ENCODE measurements at places on chromosomes 1 and 21.

- DNase-seq, result no peak
Measured at GRCh38 chr1:12080156-12080555, 17.1 kb downstream of the TNFRSF8 start.

GRCh38 chr21:45407629-45408247, 2.8 kb downstream of the COL18A1 start:
- no peak for DNase-seq

- DNase-seq, result no peak
Measured at GRCh38 chr1:204858363-204858821, 12.3 kb upstream of the NFASC start.

DNA sequence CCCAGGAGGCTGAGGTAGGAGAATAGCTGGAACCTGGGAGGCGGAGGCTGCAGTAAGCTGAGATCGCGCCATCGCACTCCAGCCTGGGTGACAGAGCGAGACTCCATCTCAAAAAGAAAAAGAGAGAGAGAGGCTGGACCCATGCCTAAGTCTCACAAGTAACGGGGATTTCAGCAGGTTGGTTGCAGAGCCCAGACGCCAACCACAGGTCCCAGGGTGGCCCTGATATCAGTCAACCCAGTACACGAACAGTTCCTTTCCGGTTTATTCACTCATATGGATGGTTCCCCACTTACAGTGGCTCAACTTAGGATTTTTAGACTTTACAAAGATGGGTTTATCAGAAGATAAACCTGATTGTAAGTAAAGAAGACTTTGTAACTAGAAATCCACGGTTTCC, 40.9 kb downstream of the CLSTN1 start:
- no peak for DNase-seq

DNA sequence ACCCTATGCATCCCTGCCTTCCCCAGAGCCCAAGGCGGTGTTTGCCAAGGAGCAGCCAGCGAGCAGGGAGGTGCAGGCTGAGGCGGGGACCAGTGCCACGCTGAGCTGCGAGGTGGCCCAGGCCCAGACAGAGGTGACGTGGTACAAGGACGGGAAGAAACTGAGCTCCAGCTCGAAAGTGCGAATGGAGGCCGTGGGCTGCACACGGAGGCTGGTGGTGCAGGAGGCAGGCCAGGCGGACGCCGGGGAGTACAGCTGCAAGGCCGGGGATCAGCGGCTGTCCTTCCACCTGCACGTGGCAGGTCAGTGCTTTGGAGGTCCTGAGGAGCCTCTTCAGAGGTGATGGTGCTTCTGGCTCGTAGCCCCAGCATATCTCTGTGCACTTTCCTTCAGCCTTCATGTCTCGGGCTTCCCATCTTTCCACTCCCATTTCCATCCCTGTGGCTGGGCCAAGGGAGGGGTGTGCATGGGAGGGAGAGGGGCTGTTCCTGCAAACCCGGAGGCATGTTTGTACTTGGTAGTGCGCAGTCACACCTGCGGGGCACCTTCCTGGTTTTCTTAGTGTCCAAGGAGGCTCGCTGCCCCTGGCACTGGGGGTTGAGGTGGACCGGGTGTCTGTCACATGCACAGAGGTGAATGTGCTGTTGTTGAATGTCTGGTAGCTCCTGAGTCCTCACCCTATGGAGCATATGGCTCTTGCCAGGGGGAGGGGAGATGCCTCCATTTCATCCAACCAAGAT, 56.4 kb downstream of the OBSCN start:
- DNase-seq, result no peak

GRCh38 chr1:28577052-28577678, 14.9 kb upstream of the RAB42 start:
- DNase-seq, result peak; percentile 22

- no peak for DNase-seq
Measured at GRCh38 chr1:59994302-59995198, 68.0 kb upstream of the CYP2J2 start.

DNA sequence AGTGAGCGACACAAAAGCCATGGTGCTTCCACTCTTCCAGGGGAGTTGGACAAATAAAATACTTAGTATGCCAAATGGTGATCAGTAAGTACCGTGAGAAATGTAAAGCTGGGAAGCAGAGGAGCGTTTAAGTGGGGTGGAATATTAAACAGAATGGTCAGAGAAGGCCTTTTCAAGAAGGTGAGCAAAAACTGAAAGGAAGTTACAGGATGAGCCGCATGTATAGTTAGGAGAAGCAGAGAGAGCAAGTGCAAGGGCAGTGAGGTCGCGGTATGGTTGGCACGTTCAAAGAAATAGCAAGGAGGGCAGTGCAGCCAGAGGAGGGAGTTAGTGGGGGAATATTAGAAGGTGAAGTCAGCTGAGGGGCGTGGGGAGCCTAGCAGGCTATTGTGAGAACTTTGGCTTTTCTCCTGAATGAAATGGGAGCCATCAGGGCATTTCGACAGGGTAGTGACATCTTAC, 748 bp upstream of the ATP6V0B start:
- no peak for DNase-seq

DNA sequence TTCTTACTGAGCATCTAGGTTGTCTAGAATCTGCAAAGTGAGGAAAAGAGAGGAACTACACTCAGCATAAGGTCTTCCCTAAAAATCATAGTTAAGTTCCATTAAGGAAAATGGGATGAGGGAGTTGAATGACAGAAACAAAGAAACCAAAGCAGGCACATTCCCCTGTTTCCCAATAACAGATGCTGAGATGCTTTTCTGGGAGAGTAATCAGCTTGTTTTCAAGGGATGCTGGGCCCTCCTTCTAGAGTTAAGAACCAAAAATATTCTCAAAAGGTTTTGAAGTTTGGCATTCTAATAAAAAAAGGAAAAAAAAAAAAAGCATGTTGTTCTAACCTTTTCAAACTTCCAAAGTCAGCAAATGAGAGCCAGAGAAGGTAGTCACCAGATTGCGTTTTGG, 105.2 kb upstream of the ZNF648 start:
- no peak for DNase-seq

DNA sequence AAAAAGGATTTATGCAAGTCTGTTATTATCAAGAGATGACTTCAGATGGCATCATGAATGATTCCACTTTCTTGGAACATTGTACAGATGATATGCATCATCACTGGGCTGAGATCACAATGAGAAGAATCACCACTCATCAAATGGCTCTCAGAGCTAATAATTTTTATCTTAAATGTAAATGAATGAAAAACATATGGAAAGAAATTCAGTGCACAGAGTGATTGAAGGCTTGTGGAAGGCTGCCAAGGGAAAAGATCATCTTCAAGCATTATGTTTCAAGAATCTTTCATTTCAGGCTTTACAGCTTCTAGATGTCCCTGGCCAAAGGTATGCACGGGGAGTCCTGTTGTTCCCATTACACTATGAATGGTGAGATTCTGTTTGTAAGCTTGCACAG, 955.7 kb downstream of the TTLL7 start:
- DNase-seq, result no peak
